BJ (cell line): ENCODE measurements at places on chromosomes 4 and X. TPM values are rescaled to one million over a fixed set of nuclear protein-coding genes. Genes with fewer than 3 reads are reported as not detected.
A peak's percentile ranks its signal among the peaks of the same experiment; 100 is the strongest.

DNA sequence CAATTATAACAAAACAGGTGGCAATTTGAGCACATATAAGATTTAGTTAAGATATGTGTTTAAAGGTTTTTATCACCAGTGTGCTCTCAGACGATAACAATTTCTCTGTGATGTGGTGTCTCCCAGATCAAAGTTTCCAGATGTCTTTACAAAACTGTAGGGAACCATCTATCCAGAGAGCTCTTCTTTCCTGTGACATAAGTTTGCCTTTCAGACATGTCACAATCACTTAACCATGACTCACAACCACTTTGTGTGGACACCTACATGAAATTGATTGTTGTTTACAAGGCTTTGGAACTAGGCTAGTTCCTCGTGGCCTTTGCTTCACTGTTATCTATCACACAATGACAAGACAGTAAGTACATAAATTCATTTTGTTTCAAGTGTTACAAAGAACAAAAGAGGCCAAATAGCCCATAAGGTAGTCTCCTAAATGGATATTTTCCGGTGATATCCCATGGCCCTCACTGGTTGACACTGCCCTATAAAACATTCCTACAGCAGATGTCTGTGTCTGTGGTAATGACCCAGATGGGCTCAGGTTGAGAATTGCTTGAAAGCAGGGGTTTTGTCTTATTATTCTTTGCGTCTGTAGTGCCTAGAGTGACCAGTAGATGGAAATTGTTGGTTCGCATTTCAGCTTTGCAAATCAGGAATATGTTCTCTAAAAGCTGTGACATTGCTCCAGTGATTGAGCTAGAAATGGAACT is 297.8 kb upstream of the FAM241A start:
- DNase-seq = no peak

TRIM61 gene
- polyA plus RNA-seq = 1.0 and 1.3 TPM in 2 replicates

DNA sequence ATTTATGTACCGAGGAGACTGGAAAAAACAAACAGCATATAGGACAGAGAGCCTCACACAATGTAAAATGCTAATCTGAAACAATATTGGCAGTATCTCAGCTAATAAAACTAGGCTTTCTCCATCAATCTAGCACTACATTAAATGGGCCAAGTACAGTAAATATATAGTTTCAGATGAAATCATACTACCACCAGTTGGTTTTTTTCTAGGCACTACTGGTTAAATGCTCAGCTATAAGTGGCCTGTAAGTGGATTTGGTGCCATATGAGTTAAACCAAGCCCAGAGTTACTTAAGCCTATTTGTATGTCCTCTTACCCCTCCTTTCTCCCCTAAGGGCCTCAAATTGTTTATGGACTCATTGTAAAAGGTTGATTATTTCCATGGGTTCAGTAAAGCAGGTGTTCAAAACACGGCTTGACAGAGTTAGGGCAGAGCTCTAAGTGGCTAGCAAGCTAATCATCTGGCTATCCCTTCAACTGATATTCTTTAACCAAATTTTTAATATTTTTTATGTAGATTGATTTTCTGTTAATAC is 57.5 kb downstream of the FAM13A start:
- no peak for DNase-seq

DNA sequence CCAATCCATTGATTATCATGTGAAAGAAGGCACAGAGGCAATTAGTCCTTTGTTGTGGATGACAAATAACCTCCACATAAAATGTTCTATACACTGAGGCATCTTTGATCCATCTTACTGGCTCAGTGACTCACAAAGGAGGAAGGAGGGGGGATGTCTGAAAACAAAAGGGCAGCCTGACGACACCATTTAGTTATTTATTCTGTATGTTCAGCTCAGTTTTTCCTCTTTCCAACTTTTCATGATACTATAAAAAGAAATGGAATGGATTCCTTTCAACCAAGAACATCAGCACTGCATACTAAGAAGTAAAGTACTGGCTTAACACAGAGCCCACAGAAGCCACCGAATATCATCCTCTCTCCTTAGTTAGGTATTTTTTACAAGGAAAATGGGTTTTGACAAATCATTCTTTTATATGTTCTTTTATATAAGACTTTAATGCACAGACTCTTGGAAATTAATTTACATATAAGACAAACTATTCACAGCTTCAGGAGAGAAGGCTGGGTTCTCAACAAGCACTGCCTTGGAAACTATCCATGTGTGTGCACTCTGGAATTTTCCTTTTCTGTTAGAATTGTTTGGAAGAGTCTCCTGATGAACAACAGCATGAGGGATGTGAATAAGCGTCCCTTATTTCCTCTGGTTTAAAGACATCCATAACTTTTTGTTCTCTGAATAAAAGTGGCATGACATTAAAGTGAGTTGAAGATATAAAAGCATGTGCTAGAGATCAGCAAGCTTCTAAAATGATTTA is 135.6 kb downstream of the TSPAN5 start:
- peak; percentile 59 for DNase-seq

- no peak for DNase-seq
These were observed 476.1 kb downstream of the IL15 start for GRCh38 chr4:142112451-142112850.

DNA sequence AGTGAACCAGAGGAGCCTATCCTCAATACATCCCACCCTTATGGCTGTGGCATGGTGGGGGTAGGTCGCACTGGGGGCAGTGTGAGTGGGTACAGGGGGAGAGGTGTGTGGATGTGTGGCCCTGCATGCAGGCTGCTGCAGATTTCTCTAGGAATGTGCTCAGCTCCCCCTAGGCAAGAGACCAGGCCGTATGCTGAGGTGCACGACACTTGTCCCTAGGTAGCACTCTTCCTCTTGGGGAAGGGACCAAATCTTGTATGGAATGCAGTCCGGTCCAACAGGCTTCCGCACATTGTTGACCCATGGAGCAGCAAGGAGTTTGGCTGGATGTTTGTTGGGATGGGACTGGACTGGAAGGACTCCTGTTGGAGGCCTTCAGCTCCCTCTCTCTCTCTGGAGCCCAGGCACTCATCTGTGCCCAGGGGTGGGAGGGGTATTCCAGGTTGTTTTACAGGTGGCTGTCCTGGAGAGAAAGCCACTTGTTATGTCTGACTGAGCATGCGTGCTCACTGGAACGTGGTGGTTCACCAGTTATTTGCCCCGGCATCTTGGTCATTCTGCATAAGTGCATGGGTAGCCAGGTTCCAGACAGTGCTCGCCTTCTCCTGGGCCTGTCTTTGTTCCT is 55.1 kb downstream of the NBDY start:
- DNase-seq = no peak

GRCh38 chr4:159547645-159548308 is 444.9 kb downstream of the RAPGEF2 start:
- no peak for DNase-seq

GABRB1 gene
- polyA plus RNA-seq = not detected in 2 replicates

DNA sequence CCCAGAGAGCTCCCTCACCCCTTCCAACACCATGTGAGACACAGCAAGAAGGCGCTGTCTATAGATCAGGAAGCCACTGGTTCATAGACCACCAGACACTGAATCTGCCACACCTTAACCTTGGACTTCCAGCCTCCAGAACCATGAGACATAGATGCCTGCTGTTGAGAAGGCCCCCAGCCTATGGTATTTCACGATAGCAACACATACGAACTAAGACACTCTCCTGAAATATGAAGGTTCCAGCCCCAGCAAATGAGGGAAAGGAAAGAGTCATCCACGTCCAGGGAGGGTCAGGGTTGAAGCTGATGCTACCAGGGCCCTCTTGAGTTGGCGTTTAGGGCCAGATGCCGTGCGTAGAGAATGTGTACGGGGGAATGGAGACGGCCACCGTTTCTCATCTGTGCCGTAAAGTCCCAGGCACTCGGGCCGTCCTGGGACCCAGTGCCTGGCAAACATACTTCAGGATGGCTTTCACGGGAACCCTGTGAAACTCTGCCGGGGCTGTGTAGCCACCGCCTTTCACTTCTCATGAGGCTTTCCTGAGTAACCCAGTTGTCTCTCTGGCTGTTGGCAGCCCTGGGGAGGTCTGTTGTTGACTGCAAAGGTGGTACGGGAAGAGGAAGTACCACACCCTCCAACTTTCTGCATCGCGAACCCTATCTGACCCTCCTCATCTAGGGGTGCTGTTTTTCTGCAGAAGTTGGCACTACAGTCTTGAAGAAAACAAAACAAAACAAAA is 17.7 kb upstream of the P2RY8 start:
- no peak for DNase-seq

- no peak for DNase-seq
These were observed 135.1 kb upstream of the ATP6AP2 start for GRCh38 chrX:40445691-40446090.

TMPRSS11A gene
- polyA plus RNA-seq = not detected in 2 replicates

DNA sequence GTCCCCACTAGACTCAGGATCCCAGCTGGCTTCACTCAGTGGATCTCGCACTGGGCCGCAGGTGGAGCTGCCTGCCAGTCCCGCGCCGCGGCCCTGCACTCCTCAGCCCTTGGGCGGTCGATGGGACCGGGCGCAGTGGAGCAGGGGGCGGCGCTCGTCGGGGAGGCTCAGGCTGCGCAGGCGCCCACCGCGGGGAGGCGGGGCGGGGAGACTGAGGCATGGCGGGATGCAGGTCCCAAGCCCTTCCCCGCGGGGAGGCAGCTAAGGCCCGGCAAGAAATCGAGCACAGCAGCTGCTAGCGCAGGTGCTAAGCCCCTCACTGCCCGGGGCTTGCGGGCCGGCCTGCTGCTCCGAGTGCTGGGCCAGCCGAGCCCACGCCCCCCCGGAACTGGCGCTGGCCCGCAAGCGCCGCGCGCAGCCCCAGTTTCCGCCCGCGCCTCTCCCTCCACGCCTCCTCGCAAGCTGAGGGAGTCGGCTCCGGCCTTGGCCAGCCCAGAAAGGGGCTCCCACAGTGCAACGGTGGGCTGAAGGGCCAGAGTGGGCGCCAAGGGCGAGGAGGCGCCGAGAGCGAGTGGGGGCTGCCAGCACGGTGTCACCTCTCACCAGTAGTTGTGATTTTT is 1038.0 kb downstream of the PCDH19 start:
- no peak for DNase-seq

GRCh38 chr4:80171251-80171650 is 26.1 kb upstream of the PRDM8 start:
- DNase-seq = no peak

DNA sequence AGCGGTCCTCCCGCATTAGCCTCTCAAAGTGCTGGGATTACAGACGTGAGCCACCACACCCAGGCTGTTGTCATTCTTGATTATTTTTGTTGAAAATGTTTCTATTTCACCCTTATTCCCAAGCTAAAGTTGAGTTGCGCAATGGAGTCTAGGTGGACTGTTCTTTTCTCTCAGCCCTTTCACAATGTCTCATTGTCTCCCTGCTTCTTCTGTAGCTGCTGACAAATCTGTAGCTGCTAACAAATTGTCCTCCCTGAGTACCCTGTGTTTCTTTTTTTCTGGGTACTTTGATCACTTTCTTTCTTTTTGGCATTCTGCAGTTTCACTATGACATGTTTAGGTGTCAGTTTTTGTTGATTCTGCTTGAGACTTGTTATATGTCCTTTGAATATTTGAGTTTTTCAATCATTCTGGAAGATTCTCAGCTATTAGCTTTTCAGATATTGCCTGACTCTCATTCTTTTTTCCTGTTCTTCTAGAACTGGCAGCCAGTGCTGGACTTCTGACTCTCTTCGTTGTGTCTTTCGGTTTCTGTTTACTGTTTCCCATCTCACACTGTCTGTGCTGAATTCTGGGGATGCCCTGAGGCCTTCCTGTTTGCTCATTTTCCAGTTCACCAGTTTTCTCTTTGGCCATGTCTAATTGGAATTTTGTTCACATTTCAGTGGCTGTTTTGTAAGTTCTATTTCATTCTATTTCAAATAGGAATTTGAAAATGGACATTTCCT is 6.6 kb downstream of the ABCD1 start:
- DNase-seq = no peak

NAP1L2 gene
- polyA plus RNA-seq = not detected in 2 replicates

HTT gene
- polyA plus RNA-seq = 10.6 and 13.6 TPM in 2 replicates

DNA sequence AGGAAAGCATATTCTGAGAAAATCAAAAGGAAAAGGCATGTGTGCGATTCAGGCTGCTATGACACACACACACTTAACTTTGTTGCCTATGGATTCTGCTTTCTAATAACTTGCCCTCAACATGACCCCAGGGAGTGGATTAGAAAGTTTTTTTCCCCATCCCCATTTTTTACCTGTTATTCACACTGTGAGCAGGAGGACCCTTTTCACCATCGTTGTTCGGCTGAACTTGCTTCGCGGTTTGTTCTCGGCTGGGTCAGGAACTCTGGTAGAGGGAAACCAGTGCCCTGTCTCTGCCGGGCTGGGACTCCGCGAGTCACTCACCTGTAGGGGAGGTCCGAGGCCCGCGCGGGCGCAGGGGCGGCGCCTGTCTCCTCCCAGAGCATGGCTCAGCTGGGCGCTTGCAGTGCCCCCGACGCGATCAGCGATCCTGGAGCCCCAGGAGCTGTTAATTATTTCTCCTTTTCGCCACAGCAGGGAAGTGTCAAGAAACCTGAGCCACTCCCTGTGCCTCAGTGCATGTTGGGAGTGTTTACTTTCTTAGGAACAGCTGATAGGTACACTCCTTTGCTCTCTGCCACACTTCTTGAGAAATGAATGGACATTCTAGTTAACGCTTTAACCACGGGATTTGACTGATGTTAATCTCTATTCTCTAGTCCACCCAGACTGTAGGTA is at the start of gene RASSF6:
RASSF6 (minus strand) TSS at position 322 of the 678 bp plus-strand sequence. CDS start 8,641 bp downstream, outside the sequence.
- no peak for DNase-seq

DNA sequence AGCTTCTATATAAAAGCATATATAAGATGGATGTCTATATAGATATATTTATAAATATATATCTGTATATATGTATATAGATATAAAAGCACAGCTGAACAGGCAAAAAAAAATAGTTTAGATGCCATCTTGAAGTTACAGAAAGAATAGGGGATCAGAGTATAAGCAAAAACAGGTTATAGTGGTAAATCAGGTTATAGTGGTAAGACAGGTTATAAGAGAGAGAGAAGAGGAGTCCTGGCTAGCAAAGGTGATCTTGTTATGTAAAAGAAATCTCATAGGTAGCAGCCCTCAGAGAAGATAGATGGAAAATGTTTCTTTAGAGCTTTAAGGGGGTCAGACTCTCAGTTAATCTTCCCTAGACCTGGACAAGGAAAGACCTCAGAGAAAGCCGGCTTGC is 1263.1 kb downstream of the PCDH7 start:
- DNase-seq = no peak

H2BW2 gene
- not detected in 2 replicates for polyA plus RNA-seq

DNA sequence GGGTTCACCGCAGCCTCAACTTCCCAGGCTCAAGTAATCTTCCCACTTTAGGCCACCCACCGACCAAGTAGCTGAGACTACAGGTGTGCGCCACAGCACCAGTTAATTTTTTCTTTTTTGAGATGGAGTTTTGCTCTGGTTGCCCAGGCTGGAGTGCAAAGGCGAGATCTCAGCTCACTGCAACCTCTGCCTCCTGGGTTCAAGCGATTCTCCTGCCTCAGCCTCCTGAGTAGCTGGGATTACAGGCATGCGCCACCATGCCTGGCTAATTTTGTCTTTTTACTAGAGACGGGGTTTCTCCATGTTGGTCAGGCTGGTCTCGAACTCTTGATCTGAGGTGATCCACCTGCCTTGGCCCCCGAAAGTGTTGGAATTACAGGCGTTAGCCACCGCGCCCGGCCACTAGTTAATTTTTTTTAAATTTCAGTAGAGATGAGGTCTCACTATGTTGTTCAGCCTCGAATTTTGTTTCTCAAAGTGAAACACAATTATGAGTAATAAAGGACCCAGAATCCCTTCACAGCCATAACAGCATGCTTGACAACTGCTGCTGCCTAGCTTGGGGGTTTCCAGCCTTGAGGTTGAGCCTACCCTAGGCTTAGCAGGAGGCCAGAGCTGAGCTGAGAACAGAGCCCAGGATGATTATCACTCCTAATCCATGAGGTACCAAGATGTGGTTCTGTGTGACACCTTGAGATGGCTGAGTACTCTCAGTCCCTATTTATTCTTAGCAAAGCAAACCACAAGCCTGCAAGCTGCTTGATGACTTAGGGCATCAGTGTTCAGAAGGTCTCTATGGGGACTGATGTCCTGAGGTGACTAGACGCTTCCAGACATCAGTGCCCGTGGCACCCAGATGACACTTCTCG is 41.6 kb upstream of the NKRF start:
- no peak for DNase-seq
